ENCODE measurements at places on chromosomes 13 and 19. TPM values are rescaled to one million over a fixed set of nuclear protein-coding genes. Genes with fewer than 3 reads are reported as not detected.

The PSPN gene
- polyA plus RNA-seq, result 1.9 TPM

The PGPEP1 gene
- 76.1 TPM for polyA plus RNA-seq

The GARIN5A gene
- 9.0 TPM for polyA plus RNA-seq

GRCh38 chr19:34999498-35000337, at the start of gene GRAMD1A:
Gene GRAMD1A (plus strand): TSS chr19:35000323. CDS start chr19:35000479, 156 bp downstream.
- peak within 1 kb of the TSS; percentile 98 for H3K27ac ChIP-seq
- H3K36me3 ChIP-seq, result no peaks in the 10 kb centered on the region
- peak; percentile 93 for DNase-seq
- no peaks in the 10 kb centered on the region for H3K27me3 ChIP-seq

DNA sequence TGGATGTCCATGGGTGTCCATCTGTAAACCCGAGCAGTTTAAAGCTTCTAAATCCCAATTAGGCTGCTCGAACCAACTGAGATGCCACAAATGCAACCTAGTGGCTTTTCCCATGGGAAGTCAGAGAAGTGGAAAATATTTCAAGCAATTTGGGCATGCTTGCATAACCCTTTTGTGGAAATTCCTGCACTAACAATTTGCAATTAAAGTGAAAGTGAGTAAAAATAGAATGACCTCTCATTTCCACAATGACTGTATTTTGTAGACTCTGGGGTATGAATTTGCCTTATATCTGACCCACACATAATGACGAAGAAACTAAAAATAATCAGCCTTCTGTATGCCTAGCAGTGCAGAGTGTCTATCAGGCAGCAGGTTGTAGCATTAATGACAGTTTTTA, 91.8 kb upstream of the TSC22D1 start:
- DNase-seq, result no peak
- H3K36me3 ChIP-seq, result no peaks in the 10 kb centered on the region
- no peaks in the 10 kb centered on the region for H3K27me3 ChIP-seq
- no peak overlapping the region for H3K4me3 ChIP-seq
- peak overlapping the region; percentile 23 for H3K27ac ChIP-seq
- H3K4me1 ChIP-seq, result no peaks in the 10 kb centered on the region

- H3K36me3 ChIP-seq, result no peaks in the 10 kb centered on the region
- DNase-seq, result no peak
- H3K27ac ChIP-seq, result no peak overlapping the region
- H3K4me3 ChIP-seq, result no peak overlapping the region
- no peaks in the 10 kb centered on the region for H3K27me3 ChIP-seq
Observed at GRCh38 chr19:29660835-29661234, 4.4 kb upstream of the PLEKHF1 start.

DNA sequence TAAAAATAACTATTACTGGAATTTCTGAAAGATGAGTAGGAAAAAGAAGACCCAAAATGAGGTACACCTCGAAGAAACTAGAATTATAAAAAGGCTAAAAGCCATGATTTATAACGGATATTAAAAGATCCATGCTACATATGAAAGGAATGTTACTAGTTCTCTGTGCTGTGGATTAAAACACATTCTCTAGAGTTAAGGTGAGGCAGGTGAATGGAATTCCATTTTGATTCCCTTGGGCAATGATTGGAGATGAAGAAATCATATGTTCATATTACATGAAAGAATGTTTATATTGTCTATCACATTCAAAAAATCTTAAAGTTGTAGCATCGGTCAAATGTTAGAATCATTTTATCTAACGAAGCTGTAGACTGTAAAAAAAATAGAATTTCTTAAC, 783.7 kb downstream of the PCDH9 start:
- H3K4me1 ChIP-seq, result no peaks in the 10 kb centered on the region
- no peak overlapping the region for H3K27ac ChIP-seq
- H3K27me3 ChIP-seq, result no peaks in the 10 kb centered on the region
- no peaks in the 10 kb centered on the region for H3K36me3 ChIP-seq
- no peak for DNase-seq

GRCh38 chr13:44191504-44192171, 182.0 kb upstream of the SERP2 start:
- no peak overlapping the region for H3K4me3 ChIP-seq
- H3K27ac ChIP-seq, result no peak overlapping the region
- DNase-seq, result no peak
- no peaks in the 10 kb centered on the region for H3K27me3 ChIP-seq
